ENCODE measurements at places on chromosomes 7 and 10. TPM values are rescaled to one million over a fixed set of nuclear protein-coding genes. Genes with fewer than 3 reads are reported as not detected.

Gene POLL
- total RNA-seq, result 19.0 TPM

Gene PKD2L1
- total RNA-seq, result 0.07 TPM

Gene RPEL1
- 0.07 TPM for total RNA-seq

Gene ERVW-1
- total RNA-seq, result not detected

Gene RBP3
- not detected for total RNA-seq

Gene GPC2
- 1.0 TPM for total RNA-seq

Gene GIMAP8
- total RNA-seq, result not detected

Gene WDFY4
- not detected for total RNA-seq

Gene PTPRN2
- 0.76 TPM for total RNA-seq
